Cortex of kidney (tissue), 1 donor: ENCODE measurements at places on chromosomes 4 and X.

DNA sequence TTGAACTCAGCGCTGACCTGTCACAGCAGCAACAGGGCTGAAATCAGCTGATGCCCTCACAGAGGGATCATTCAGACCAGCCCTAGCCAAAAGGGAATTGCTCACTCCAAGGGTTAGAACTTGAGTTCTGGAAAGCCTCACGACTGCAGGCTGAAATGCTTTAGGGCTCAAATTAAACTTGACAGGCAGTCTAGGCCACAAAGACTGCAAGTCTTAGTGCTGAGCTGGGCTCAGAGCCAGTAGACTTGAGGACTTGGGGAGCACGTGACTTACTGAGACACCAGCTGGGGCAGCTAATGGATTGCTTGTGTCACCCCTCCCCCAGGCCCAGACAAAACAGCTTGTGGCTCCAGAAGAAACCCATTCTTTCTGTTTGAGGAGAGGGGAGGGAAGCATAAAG is 119.0 kb upstream of the SLC6A14 start:
- DNase-seq, result no peak

DNA sequence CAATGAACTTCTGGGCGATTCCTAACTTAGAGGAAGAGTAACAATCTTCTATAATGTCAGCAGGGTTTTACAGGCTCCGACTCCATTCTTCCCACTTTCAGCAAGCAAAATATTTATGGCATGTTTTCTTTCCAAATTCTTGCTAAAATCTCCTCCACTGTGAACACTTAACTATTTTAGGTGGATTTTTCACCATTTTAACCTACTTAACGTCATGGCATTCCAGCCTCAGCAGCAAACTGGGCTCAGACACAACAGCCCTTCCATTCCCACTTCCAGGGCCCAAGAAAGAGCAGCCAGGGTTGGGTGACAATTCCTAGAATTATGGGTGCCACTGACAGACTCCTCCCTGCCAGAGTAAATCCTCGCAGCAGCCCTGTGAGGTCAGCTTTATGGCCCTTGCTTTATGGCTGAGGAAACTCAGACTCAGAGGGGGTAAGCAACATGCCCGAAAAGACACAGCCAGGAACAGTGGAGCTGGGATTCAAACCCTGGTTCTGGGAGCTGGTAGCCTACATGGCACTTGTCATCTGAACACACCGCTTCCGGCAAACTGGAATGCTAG is 112.8 kb upstream of the MAP3K15 start:
- no peak for DNase-seq

DNA sequence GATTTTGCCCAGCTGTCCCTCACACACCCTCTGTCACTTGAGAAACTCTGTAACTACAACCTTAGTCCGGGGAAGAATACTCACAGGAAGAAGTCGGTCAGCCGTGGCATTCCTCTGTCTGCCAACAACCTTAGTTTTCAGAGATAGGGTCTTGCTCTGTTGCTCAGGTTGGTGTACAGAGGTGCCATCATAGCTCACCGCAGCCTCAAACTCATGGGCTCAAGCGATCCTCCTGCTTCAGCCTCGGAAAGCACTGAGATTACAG is 12.2 kb upstream of the SPCS3 start:
- no peak for DNase-seq

GRCh38 chrX:43590150-43590549 is 65.9 kb upstream of the MAOA start:
- DNase-seq, result no peak

GRCh38 chr4:15507679-15508078 is 38.0 kb downstream of the CC2D2A start:
- DNase-seq, result no peak

- no peak for DNase-seq
These were observed 438.5 kb downstream of the INPP4B start for GRCh38 chr4:142407596-142407995.

DNA sequence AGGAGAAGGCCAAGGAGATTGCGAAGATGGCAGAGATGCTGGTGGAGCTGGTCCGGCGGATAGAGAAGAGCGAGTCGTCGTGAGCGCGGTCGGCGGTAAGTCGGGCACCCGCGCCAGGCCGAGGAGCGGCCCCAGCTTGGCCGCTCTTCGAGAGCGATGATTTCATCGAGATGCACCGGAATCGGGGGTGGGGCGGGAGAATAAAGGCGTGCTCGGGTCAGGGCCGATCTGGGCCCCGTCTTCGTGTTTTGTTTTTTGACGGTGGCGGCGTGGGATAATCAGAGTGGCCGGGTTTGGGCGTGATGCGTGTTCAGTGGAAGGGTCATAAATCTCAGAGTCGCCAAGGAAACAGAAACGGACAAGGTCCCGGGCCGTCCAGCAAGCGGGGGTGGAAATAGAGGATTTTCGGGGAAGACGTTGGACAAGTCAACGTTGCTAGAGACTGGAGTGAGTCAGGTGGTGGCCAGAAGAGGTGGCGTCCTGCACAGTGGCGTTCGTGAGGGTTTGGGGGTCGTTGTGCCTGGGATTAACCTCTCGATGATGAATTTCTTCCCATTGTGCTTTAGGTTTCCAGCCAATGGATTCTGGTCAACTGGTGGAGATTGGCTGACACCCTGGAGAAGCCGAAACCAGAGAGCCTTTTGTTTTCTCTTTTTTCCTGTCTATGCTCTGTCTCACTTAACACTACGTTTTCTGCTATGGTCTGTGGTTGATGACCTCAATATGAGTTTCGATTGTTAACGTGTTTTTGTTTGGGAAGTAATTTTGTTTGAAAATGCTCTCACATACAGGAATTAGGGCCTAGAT is 882 bp downstream of the MRFAP1 start:
- no peak for DNase-seq

- no peak for DNase-seq
These were observed 37.9 kb upstream of the GALNT7 start for GRCh38 chr4:173130687-173131086.

DNA sequence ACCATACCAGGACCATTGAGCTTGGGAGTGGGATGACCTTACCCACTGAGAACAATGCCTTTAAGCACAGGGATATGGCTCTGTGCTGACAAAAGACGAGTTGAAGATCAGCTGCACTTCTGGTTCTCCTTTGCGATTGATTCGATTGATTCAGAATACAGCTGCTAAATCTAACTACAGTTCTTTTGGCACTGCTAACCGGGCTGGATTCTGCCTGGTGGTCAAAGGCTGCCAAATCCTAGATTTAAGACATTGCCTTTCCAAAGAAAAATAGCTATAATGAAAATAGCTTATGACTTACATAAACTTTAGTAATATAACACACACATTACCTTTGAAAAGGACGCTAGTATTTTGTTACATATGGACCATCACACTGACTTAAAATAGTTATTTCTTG is 18.3 kb downstream of the RAP2C start:
- DNase-seq, result no peak

- no peak for DNase-seq
These were observed 97.5 kb downstream of the NPNT start for GRCh38 chr4:105992641-105993305.

- no peak for DNase-seq
These were observed 322.2 kb downstream of the ADGRL3 start for GRCh38 chr4:61522312-61522711.

DNA sequence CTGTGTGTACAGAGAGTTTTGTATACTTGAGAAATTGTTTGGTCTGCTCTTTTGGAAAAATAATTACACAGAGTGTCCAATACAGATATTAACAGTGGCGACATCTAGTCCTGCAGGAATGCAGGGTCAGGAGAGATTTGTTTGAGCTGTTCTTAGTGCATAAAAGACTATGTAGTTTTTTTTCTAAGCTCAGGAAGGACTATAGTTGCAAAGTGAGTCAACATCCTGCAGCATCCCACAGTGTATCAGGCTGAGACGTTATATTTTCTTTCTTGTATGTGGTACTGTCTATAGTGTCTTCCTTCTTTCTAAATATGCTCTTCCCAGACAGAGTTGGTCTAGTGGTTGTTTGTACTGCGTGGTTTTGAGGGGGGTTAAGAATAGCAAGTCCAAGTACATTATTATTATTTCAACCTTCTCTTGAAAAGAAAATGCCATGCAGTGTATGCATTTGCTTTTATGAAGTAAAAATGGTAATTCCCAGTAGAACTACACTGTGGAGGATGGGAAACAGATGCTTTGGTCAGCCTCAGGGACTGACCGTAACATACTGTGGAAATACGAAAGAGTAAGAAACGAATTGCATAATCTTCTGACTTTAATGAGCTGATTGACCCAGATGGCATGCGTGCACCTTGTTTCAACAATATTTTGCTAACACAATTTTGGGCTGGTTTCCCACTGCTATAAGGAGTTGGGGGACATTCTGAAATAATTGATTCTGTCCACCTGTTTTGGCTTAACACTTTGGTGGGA is 67.4 kb downstream of the DMP1 start:
- no peak for DNase-seq

DNA sequence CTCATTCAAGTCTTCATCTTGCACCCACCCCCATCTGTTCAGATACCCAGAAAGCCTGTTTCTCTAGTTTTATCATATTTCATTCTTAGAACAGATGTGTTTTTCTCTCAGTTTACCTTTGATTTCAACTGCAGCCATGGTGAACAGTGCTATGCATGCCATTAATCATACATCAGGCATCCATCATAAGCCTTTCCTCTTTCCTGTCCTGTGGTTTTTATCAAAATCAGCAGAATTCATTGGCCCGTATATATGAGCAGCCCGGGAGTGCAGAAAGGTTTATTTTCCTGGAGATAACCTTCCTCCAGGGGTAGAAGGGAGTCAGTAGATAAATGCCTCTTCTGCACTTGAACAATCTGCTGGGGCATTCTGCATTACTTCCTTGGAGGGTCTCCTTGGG is 65.7 kb downstream of the IL21 start:
- DNase-seq, result no peak

DNA sequence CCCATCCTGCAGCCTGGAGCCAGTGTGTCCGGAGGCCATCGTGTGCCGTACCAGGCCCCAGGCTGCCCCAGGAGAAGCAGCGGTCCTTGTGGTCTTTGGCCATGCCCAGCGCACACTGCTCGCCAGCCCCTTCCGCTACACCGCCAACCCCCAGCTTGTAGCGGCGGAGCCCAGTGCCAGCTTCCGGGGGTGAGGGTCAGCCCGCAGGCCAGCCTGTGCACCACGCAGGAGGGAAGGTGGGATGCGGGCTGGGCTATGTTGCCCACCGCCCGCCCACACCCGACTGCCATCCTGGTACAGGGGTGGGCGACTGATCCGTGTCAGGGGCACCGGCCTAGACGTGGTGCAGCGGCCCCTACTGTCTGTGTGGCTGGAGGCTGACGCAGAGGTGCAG is 7.6 kb upstream of the SRPK3 start:
- DNase-seq, result no peak

DNA sequence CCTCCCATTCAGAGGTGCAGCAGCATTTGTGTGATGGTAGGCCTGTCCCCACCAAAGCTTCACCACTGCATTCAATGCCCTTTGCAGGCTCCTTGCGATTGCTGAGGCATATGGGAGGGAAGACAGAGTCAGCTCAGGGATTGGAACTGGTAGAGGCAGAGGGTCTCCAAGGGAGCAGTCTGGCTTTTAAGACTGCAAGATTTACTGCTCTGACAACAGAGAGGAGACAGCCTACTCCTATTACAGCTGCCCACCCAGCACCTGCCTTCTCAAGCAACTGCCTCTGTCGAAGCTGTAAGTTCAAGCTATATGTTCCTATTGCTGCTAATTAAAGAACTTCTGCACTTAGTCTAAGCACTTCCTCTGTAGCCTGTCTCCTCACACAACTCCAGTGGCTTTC is 481.8 kb downstream of the FGF13 start:
- no peak for DNase-seq

GRCh38 chr4:81429607-81430006 is 42.1 kb downstream of the RASGEF1B start:
- no peak for DNase-seq

DNA sequence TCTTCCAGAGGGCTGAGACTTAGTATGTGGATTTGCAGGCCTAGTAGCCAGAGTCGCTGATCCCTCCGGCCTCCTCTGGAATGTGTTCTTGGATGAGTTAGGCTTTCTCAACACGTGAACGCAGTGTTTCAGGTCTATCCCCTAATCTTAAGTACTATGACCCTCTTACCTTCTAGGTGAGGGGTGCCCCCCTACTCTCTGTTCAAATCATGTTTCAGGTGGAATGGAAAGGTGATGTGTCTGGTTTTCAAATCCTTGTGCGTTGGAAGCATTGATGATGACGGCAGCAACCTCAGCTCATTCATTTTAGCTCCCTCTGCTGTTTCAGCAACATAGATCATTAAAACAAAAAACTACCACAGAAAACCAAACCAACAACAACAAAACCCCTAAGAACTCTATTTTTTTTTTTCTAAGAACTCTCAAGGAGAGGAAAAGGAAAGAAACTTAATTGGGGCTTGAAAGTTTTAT is 56.4 kb downstream of the RWDD4 start:
- no peak for DNase-seq

GRCh38 chr4:182478475-182478874 is 235.3 kb downstream of the TENM3 start:
- DNase-seq, result no peak

- DNase-seq, result no peak
These were observed 50.9 kb downstream of the TSC22D3 start for GRCh38 chrX:107724653-107725052.

GRCh38 chrX:49912086-49912485 is 10.3 kb upstream of the CLCN5 start:
- DNase-seq, result no peak

DNA sequence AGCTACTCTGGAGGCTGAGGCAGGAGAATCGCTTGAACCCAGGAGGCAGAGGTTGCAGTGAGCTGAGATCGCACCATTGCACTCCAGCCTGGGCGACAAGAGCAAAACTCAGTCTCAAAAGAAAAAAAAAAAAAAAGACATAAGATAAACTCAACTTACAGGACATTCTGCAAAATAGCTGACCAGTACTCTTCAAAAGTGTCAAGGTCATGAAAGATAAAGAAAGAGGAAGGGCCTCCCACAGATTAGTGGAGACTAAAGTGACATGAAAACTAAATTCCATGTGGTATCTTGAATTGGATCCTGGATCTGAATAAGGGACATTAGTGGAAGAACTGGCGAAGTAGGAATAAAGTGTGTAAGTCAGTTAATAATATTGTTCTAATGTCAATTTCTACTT is 63.3 kb downstream of the ZNF182 start:
- DNase-seq, result no peak

DNA sequence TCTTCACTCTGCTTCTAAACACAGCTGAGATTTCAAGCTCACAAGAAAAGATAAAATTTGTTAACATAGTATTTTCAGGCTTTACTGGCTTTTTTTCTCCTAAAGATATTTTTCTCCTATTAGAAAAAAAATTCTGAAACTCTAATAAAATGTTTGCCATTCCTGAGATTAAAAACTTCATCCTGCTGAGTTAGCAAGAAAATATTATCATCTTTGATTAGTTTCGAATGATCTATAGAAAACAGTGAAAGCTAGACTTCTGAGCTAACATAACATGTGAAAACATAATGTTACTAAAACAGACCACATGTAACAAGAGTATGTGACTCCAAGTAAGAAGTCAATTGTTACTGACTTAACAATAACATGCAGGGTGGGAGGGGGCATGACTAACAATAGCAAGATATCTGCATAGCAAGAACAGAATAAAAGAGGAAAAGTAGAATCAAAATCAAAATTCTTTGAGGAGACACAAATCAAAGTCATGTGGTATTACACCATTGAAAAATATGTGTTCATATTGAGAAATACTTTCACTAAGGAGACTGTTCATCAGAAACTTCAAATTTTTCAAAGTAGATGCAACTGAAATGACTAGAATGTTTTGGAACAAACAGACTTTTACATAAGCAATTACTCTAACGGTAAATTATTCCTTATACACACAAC is 14.5 kb downstream of the TBCK start:
- DNase-seq, result no peak

GRCh38 chr4:106312377-106312776 is 3.6 kb downstream of the TBCK start:
- no peak for DNase-seq
